ENCODE measurements at places on chromosomes 4 and X. TPM values are rescaled to one million over a fixed set of nuclear protein-coding genes. Genes with fewer than 3 reads are reported as not detected.

The RTL3 gene
- total RNA-seq = not detected

The ART3 gene
- 0.79 TPM for total RNA-seq

GRCh38 chr4:140691369-140691768 lies 64.8 kb downstream of the TBC1D9 start:
- DNase-seq = no peak

DNA sequence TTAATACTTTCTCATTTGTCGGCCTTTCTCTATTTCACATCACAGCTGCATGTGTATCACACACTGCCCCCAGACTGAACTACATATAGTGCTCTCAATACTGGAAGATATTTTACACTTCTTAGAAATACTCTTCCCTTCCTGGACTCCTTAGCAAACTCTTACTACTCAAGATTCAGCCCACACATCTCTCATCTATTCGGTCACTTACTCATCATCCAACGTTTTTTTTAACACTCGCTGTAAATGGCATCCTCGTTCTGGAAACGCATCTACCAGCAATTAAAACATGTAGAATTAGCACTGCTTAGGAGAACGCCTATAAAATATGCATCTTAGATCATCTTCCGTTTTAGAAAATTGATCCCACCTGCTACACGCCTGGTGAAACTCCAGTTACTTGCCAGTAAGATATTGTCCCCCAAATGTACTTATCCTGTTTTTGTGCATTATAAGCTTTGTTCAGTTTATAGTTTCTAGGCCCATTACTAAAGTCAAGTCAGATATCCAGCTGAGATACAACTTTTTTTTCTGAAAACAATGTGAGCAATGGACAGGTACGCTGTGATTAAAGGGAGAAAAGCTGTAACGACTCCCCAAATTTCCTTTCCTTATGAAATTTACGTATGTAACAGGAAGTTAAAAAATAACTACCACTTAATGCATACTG lies 1.0 kb downstream of the LRP2BP start:
- DNase-seq = no peak

DNA sequence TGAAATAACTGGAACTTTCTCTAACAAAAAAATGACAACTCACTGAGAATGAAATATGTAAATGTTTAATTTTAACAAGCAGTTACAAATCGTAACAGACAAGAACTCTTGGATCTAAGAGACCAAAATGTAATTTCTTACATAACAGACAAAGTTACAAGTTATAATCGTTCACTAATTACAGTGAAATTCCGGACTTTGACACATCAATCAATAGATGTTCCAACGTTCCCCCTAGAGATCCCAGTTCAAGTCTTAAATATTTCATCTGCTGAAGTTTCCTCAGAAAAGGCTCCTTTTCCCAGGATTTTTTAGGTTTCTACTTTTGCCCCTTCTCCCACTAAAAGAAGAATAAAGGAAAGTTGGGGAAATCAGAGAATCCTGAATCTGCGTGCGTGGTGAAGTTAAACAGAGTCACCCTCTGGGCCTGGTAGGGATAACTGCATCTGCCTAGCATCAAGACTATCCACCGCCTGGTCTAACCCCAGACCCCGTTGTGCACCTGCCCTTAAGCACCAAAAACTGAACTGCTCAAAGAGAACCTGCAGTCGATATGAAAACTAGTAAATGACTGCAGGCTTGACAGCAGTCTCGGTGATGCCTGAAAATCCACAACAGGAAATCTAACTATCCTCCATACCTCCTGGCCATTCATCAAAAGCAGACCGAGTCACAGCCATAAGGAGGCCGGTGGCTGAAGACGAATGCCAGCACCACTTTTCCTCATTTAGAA lies 2.3 kb downstream of the IRF2 start:
- DNase-seq = no peak

DNA sequence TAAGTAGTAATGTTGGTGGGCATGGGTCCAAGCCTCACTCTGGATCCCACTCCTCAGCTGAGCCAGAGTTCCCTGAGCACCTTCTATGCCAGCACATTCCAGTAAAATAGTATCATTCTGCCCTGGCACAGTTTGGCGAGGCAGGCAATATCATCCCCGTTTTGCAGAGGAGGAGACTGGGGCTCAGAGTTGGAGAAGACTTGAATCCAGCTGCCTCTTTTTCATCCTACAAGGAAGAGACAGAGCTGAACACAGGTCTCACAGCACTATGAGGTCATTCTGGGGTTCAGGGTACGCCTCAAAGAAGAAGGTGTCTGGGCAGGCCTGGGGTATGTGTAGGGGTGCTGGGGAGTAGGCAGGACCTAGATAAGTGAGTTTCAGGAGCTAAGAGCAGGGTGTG lies 103.9 kb upstream of the STX18 start:
- no peak for DNase-seq

GRCh38 chr4:151573474-151573873 lies 164.5 kb downstream of the FHIP1A start:
- no peak for DNase-seq

DNA sequence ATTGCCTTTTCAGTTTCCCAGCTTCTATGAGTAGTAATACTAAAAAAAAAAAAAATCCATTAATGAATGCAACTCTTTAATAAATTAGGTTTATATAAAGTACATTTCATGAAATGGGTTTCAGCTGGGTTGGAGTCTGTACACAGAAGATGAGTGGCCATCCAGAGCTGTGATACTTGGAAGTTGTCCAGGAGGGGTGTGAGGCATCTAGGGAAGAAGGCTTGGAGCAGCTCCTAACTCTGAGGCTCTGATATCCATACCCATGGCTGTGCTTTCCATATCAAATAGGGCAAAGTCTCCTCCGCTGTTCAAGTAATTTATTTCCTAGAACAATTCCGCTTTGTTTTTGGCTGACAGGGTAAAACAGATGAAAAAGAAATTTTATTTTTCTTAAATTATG lies 423.3 kb upstream of the TENM3 start:
- DNase-seq = no peak

DNA sequence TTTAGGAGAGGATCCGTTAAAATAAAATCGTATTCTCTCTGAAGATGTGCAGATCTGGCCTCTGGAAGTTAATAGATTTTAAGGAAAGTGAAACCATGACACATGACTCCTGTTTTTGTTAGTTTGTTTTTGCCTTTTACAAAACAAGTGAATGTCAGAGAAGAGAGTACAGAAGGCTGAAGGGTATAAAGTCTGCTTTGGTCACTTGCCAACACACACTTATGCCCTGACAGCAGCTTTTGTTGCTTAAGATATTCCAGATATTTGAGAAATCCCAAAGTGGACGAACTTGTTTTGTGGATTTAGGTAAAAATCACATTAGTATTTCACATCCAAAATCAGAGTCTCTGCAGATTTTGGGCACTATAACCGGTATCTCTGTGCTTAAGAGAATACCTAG lies 192.4 kb upstream of the RASGEF1B start:
- no peak for DNase-seq

- no peak for DNase-seq
Observed at GRCh38 chr4:133355633-133356032, 206.5 kb downstream of the PCDH10 start.

All from activated T-cell treated with anti-CD3 and anti-CD28 coated beads, Interleukin-2, amount 50 U/mL, for 4 hours (primary cell).